ENCODE measurements at places on chromosomes 5 and 9.

GRCh38 chr9:93620881-93621820 lies 44.8 kb downstream of the PHF2 start:
- no peak for DNase-seq

- no peak for DNase-seq
These were observed 19.7 kb downstream of the C6 start for GRCh38 chr5:41193456-41194205.

DNA sequence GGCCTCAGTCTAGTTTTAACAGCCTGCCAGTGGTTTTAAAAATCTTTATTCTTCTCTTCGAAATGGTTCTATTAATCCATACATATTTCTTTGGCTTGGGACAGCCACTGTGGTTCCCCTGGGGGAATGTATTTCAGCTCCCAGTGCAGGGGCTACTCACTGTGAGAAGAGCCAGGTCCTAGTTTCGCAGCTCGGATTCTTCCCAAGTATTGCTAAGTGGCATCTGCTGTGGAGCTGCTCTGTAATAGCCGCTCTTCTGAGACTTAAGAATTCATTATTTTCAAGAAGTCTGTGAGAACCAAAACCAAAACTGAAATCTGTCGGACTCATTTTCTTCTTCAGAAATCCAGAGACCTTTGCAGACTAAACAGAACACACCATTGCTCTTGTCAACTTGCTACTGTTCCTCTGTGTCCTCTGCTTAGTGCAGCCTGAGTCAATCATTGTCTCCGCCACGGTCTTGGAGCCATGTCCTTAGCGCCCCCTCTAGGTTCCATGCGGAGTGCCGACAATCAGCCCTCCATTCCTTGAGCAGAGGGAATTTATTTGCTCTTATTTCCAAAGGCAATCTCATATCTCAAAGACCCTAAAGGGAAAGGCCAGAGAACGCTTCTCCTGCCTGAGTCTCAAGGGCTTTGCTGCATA lies 478.2 kb downstream of the SPATA31D1 start:
- no peak for DNase-seq

DNA sequence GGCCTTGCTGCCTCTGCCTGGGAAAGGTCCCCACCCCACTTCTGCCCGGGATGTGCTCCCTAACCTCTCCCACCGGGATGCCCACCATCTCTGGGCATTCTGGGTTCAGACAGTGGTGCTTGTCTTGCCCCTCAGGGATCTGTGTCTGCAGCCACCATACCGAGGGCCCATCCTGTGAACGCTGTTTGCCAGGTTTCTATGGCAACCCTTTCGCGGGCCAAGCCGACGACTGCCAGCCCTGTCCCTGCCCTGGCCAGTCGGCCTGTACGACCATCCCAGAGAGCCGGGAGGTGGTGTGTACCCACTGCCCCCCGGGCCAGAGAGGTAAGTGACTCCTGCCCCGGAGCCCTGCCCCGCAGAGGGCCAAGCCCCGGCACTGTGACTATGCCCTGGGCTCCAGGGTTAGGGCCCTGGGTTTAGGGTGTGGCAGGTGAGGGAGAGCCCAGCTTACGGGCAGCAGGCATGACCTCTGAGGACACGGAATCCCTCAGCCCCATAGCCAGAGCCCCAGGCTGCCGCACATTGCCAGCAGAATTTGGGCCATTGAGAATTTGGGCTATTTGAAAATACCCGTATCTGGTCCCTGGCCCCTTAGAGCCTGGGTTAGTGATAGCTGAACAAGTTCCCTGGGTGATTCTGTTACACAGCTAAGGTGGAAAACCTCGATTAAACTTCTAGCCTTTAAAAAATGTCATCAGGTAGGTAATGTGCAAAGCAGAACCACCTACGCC lies 35.3 kb upstream of the AIF1L start:
- DNase-seq, result no peak

DNA sequence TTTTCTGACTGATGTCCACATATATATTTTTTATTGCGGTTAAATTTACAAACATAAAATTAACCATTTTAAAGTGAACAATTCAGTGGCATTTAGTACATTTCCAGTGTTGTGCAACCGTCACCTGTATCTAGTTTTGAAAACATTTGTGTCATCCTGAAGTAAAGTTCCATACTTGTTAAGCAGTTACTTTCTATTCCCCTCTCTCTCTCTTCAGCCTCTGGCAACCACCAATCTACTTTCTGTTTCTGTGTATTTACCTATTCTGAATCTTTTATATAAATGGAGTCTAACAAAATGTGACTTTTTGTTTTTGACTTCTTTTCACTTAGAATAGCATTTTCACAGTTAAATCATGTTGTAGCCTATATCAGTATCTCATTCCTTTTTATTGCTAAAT lies 480.1 kb upstream of the SMARCA2 start:
- no peak for DNase-seq

DNA sequence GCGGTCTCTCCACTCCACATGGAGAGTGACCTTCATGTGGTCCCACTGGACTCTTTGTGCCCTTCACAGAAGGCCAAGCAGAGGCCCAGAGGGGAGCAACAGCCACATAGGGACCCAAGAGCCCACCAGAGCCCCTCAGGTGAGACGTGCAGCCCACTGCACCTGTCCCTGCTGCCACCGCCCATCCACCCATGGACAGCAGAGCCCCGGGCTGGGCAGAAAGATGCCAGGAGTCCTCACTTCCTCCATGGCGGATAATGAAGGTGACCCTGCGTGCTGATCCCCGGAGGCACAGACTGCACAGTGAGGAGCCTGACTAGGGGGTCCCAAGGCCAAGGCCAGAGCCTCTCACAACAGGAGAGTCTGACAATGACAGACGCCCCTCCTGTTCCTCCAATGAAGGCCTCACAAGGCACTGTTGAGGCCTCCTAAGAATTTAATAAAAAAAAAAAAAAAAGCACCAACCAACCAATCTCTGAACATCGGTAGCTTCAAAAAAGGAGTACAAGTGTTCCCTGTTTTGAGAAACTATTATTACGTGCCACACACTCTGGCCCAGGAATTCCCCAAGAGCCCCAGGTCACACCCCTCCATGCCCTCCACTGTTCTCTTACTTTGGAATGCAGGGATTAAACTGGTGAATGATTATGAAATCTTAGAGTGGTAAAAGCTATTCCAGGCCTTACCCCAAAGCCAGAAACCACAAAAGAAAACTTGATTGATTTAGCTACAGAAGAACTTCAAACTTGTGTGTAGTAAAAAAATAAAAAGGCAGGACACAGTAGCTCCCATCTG lies 2.8 kb upstream of the PPP1R26 start:
- no peak for DNase-seq

DNA sequence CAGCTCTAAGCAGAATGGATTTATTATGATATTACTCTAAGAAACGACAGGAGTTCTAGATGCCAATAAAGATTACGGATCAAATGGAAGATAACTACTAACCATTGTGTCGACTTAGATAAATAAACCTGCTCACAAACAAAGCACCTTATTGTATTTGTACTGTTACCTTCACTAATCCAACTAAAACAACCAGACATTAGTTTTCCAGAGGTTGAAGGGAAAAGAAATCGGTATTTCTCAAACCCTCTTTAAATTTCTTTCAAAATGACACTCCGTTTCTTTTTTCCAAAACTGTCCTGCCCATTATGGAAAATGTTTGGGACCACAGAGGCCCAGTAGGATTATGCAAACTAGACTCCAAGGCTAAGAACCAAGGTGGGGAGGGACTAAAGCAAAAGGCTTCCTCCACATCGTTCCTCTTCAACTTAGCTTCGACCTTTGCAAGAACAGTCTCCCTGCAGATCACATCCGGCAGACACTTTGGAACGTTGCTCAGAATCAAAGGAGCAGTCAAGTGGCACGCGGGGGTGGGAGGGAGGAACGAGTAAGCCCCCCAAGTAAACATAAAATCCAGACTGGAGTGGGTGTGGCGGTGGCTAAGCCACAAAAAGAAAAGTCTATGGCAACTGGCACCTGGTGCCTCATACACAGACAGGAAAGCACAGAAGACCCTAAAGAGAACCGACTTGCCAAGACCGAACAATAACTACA lies 2.7 kb downstream of the MLLT3 start:
- DNase-seq, result no peak

DNA sequence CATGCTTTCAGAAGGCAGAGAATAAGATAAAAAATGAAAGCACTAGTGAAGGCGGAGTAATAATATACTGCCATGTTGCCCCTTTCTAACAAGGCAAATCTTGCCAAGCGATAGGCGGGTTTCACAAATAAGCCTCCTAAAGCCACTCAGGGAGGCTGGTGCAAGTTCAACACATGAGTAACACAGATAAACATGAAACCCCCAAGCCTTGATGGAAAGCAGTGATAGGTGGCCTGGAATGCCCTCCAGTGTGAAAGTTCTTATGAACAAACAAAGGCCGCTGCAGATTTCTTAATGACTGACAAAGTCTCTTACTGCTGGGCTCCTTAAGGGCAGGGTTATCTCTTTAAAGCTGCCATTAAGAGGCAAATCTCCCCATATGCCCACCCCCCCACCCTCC lies 154.7 kb downstream of the ZDHHC21 start:
- DNase-seq, result no peak

DNA sequence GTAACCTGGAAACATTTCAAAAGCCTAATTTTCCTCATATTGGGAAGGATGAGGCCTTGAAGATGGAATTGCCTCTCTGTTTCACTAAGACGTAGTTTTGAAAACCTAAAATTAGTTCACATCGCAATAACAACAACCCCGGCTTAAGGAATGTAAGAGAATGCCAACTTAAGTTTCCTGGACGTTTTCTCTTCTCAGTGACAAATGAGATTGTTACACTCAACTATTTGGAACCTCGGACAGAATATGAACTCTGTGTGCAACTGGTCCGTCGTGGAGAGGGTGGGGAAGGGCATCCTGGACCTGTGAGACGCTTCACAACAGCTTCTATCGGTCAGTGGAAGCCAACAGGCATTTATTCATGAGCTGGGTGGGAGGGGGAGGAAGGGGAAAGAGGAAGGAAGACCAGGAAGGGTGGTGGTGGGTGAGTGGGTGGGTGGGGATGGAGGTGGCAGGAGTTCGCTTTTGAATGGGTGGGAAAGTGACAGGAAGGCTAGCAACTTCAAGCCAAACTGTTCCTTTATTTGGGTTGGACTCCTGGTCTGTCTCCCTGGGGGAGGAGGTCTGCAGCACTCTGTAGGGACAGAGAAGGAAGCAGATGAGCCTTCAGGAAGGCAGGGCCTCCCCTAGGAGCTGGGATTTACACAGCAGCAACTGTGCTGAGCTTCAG lies 83.4 kb downstream of the TEK start:
- no peak for DNase-seq

GRCh38 chr5:60822285-60822556 lies 21.8 kb downstream of the ELOVL7 start:
- no peak for DNase-seq

DNA sequence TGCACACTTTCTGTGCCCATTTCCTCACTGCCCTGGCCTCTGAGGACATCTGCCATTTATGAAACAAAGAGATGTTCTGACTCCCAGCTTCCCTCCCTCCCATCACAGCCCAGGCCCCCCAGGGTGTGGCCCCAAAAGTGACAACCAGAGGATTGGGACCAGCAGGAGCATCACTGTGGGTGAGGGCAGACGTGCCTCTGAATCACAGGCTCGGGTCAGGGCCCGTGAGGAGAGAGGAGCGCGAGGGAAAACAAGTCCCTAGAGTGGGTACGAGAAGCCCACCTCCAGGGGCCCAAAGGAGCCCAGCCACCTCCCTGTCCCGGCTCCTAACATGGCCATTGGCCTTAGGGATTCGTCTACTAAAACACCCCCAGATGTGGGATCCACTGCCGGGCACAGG lies 138.0 kb upstream of the FSTL4 start:
- no peak for DNase-seq

DNA sequence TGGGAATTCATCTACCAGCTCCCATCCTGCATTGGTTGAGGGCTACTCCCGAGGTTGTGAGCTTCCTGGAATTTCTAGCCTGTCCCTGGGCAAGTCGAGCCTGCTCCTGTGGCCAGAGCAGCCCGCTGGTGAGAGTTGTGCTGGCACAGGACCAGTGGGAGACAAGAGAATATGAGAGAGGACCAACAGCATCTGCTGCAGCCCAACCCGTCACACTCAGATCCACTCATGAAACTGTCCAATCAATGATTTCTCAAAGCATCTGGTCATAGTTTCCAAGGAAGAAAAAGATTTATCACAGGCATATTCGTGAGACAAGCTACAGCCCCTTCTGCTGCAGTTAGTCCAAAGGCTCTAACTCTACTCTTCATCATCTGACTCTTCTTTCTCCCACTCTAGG lies 64.4 kb upstream of the RAI14 start:
- no peak for DNase-seq

DNA sequence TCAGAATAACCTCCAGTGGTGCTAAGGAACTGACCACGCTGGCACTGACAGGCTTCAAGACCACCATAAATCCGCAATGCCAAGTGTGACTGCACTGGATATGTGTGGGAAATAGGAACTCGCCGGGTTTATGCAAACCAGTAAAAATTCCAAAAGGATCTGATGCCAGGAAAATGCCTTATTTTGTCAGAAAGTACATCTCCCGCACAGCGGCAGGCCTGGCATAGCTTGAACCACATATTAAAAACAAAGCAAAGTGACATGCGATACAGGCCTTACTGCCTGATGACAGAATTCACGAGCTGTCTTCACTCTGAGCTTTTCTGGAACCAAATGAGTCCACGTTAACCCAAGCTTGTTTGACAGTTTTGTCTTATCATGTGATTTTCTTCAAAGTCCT lies 139.6 kb downstream of the GLIS3 start:
- DNase-seq, result no peak

DNA sequence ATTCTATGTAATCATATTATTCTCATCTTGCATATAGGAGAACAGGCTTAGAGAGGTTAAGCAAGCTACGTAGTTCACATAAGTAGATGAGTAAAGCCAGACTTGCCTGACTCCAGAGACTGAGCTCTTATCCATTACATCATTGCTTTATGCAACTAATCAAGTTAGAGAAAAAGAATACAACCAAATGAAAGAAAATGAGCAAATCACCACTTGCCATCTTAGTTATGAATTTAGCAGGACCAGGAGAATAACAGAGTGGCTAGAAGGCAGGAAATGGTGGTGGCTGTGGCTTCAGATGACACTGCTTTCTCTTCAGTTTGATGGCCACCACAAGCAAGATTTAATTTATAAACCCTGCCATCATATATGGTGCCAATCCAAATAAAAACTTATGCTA lies 26.6 kb downstream of the POC5 start:
- no peak for DNase-seq

DNA sequence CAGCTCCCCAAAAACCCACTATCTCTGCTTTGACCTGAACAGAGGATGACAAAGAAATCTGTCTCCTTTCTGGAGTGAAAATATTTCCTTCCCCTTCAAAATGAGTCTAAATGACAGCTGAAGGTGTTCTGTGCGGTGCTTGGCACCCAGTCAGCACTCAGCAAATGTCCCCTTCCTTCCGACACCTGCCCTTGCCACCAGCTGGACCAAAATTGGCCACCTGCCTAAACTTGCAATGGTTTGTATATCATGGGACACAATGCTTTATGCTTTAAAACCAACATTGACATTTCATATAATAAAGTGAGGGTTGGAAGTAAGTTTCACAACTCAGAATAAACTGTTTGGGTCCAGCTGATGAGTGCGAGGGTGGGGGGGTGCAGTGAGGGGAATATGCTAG lies 7.5 kb upstream of the TTC1 start:
- DNase-seq, result no peak

DNA sequence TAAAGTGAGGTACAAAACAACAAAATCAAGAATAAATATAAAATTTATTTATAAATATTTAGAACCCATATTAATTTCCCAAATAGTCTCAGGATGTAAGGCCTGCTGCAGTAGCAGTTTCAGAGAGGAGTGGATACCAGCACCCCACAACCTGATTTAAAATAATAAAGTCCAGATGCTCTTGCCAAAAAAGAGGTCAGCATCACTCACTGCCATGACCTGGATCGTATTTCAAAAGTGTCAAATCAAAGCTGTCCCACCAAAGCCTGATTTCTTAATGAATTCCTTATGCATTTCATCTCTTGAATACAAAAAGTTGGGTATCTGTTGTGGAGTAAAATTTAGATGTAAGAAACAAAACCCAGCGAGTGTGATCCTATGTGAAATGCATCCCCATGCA lies 58.0 kb upstream of the ROR2 start:
- no peak for DNase-seq
